ENCODE measurements at places on chromosomes 16 and 17.

DNA sequence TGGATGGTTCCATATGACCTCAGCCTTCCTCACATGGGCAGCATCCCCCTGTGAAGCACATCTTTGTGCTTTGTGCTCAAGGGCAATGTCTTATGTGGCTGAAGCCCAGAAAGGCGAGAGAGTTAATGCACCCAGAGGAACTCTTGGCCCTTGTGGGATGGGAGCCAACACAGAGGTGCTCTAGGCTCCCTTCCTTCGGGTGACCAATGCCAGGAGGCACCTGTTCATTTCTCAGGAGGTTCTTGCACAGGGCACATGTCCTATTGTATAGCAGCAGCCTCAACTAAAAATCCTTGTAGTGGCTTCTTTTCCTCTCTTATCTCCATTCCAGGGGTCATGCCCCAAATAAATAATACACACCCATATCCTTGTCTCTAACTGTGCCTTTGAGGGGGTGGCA lies 83.7 kb upstream of the DNAH9 start:
- DNase-seq = no peak

- DNase-seq = no peak
Observed at GRCh38 chr16:67169642-67170167, 633 bp upstream of the NOL3 start.

DNA sequence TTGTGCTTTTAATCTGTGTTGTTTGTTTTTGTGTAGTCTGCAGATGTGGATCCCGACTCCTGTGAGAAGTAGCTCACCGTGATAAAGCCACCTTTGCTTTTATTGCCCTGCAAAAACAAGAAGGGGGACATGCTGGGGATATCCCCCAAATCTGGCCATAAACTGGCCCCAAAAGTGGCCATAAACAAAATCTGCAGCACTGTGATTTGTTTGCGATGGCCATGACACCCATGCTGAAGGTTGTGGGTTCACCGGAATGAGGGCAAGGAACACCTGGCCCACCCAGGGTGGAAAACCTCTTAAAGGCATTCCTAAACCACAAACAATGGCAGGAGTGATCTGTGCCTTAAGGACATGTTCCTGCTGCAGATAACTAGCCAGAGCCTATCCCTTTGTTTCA lies 15.1 kb downstream of the AHSP start:
- DNase-seq = no peak

DNA sequence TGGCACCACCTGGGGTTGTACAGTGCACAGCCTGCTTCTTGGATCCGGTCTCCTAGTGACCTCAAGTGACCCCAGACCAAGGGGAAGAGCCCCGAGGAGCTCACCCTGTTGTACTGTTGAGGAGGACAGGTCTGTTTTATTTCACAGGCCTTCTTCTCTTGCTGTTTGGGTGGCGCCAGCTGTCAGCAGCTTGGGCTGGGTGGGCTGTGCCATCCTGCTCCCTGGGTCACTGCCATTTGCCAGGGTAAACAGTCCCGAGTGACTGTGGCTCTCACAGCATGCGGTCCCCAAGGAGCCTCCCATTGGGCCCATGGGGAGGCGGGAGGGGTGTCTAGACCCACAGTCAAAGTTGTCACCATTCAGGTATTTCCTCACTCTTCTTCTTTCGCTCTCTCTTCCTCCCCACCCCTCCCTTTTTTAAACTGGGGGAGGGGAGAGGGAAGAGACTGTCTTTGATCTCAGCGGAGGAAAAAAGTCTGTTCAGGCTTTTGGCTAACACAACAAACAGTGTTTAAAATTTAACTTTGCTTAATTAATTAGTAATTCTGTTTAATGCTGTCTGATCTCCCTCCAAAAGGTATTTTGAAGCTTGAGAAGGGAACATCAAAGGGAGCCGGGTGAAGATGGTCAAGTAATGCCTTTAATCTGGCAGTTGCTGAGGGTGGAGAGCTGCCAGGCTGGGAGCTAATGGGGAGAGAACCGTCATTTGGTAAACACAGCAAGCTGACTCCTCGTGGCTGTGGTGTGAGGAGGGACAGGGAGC lies 64.0 kb downstream of the SNX20 start:
- DNase-seq = no peak

DNA sequence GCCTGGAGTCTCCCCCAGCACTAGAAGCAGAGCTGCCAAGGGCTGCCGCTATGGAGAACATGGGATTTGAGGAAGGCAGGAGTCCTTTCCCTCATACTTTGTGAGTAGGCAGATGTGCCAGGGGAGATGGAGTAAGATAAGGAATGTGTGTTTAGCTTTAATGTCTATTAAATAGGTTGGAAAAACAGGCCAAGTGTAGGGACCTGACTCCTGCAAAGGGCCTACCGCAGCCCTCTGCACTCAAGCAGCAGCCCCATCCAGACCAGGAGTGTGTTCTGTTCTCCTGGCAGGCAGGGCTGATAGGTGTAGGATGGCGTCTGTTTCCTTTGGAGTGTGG lies 1.8 kb upstream of the MIF4GD start:
- DNase-seq = no peak

DNA sequence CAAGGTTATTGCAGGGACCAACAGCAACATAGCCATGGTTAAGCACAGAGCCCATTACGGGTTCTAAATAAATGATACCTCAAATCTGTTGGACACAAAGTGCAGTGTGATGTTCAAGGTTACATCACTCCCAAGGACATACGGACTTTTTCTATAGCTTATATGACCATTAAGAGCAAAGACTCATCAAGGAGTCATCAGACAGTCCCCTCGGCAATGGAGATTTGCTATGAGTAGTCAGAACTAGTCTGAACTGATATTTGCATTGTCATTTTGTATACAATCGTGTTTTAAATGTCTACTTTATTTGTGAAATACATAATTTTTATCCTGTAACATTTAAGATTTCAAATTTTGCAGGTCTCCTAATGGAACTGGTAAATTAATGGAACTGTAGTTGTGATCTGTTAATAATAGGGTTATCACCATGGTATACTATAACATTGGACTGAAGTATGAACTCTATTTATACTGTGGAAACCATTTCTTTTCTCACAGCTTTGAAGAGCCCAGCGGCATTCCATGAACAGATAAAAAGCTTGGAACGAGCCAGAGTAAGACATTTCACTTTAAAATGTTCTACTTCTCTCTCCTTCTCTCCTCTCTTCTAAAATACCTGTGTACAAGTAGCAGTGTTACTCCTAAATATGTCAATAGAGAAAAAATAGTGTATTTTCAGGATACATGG lies 140.9 kb downstream of the MRTFB start:
- DNase-seq = no peak

DNA sequence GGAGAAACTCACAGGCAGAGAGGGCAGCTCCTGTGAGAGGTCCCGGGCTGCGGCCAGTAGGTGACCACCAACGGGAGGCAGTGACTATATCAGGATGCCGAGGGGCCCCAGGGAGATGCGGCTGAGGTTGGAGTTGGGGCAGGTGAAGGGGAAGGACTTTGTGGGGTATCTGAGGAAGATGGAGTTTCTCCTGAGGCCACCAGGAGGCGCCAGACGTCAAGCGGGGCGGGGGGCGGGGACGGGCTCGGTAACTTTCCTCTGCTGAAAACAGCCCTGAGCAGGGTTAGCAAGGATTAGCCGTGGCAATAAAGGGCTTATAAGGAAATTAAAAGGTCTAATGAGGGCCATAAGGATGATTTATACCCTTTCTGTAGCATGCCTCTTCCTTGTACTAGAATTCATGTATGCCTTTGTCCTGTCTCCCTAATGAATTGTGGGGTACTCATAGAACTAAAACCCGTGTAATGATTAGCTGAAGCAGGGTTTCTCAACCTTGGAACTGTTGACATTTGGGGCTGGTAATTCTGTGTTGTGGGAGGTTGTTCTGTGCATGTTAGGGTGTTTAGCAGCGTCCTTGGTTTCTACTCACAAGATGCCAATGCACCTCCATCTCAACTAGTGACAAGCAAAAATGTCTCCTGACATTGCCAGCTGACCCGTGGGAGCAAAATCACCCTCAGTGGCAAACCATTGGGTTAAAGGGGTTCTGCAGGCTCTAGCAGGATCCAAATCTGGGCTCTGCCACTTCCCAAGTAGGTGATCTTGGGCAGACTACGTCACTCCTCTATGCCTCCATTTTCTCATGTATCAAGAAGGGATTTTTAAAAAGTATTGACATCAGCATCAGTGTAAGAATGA lies 74.8 kb upstream of the GRIN2A start:
- no peak for DNase-seq

DNA sequence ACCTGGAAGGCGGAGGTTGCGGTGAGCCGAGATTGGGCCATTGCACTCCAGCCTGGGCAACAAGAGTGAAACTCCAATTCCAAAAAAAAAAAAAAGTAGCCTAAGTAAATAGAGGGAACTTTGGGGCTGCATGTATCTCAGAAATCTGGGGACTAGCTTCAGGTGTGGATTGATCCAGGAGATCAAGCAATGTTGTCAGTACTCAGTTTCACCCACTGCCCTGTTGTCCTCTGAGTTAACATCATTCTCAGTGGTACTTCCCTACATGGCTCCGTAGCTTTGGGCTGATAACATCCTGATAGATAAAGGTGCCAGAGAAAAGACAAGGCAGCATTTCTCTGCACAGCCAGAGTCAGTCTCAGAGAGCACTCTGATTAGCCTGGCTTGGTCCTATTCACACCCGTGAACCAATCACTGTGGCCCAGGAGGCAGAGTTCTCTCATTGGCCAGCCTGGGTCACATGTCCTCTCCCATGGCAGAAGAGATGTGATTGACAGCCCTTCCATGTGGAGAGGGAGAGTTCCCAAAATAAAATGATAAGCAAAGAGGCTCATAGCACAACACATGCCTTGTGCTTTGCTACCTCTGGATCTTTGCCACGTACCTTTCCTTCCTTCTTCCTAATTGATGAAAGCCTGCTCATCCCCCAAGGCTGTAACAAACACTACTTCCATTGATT lies 99.6 kb downstream of the ABCC1 start:
- no peak for DNase-seq

GRCh38 chr16:81817789-81818567 lies 38.9 kb downstream of the PLCG2 start:
- no peak for DNase-seq

GRCh38 chr16:68190736-68191510 lies 45.0 kb downstream of the ESRP2 start:
- no peak for DNase-seq

GRCh38 chr17:15981208-15981607 lies 18.3 kb downstream of the ZSWIM7 start:
- no peak for DNase-seq

DNA sequence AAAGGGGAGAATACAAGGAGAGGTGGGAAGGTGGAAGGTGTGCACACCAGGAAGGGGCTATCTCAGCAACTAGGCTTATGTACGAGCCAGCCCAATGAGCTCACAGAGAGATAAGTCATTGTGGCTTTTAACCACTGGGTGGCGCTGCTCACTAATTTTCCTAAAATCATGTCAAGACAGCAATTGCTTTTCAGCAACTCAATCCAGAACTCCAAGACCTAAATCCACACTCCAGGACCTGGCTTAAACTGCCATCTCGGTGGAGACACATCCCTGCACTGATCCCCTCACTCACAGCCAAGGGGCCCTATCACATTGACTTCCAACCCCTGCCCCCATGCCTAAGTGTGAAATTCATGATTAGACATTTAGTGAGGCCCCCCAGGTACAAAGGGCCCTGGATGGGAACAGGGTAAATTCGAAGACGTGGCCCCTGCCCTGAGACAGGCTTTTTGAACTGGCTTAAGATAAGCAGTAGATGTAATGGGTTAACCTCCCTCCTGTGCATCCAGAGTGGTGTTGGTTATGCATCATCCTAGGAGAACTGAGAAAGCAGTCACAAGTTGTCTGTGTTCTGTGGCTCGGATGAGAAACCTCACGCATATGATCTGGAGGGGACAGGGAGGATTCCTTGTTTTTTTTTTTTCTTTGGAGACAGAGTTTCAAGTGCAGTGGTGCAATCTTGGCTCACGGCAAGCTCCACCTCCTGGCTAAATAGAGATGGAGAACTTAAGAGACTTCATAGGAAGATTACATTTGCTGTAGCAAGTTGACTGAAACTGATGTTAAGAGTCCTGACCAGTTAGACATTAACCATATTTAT lies 11.5 kb downstream of the CCL16 start:
- peak; percentile 65 for DNase-seq

DNA sequence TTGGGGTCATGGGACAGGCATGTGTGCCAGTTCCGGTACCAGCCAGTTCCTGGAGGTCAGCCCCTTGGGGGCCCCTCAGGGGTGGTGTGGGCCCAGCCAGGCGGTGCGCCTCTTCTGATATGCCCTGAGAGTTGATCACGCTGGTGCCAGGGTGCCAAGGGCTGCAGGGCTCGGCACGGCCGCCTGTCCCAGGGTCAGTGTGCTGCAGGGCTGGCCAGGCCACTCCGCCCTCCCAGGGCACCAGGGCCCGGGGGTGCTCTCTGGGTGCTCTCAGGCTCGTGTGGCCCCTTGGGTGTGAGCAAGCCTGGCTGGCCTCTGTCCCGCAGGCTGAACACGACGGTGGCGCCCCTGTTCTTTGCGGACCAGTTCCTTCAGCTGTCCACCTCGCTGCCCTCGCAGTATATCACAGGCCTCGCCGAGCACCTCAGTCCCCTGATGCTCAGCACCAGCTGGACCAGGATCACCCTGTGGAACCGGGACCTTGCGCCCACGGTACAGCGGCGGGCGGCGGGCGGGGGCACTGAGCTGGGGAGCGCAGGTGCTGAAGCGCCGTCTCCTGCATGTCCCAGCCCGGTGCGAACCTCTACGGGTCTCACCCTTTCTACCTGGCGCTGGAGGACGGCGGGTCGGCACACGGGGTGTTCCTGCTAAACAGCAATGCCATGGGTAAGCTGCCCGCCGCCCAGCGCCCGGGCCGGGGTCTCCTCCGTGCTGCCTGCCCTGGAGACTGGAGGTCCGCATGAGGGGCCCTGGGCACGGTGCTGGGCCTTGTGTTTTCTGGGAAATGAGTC lies 6.0 kb downstream of the GAA start:
- no peak for DNase-seq

- DNase-seq = peak; percentile 39
Observed at GRCh38 chr16:4096509-4096908, 19.7 kb downstream of the ADCY9 start.

DNA sequence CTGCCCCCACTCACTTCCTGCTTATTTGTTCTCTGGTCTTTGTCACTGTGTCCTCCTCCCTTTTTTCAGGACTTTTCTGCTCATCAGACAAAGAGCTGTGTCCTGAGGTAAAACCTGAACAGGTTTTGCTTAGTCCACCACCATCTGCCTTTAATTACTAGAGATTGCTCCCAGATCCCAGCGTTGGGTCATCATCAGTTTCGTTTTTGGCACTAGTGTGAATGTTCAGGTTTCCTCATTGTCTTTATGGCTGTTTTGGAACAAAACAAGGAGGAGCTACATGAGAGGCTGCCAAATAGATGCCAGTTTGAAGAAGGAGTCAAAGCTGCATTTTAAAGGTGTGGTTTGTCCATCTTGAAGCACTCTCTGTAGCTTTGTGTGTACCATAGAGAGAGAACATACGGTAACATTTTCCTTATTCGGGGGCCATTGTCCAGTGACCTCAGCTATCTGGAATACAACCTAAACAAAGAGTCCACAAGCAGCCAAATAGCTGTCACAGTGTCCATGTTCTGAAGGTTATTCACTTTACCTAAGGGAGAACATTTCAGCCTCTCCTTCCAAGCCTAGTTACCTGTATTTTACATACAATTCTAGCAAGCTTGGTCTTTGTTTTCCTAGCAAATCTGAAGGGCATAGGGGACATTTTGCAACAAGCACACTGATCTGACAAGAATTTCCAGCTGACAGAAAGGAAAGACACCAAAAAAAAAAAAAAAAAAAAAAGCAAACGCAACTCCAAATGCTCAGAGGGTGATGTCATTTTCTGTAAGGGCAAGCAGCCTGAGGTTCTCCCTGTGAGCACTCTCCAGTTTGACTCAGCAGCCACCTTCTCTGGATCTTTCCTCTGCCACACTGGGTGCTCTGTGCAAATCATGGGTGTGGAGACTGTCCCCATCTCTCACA lies 196.1 kb downstream of the NTN1 start:
- DNase-seq = no peak

- peak; percentile 6 for DNase-seq
Observed at GRCh38 chr16:20385844-20386832, 18.4 kb downstream of the PDILT start.

All from SK-N-MC (cell line).